HS-5 (cell line): ENCODE measurements at places on chromosomes 4 and X.

DNA sequence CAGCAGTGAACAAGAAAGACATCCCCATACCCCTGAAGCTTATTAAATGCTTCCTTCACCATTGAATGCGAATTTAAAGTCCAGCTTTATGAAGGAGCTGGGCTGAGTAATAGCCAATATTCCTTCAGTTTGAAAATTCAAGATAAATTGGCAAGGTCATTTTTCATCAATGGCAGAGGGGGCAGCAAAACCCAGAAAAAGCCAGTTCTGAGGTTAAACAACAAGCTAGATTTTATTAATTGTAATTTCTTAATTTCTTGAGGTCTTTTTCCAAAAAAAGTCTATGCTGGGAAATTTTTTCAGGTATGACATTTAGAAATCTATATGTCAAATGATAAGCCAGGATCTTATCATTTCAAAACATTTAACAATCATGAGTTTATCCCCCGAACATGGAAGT is 808.9 kb downstream of the RPA4 start:
- no peak for DNase-seq

- DNase-seq, result no peak
Observed at GRCh38 chr4:152822323-152822722, 42.6 kb downstream of the ARFIP1 start.

GRCh38 chr4:156998500-156999174 is 27.0 kb upstream of the PDGFC start:
- no peak for DNase-seq

GRCh38 chr4:124432500-124432899 is 280.0 kb downstream of the ANKRD50 start:
- DNase-seq, result peak; percentile 44

- no peak for DNase-seq
Observed at GRCh38 chr4:106507440-106507839, 138.9 kb upstream of the GIMD1 start.

GRCh38 chrX:25084446-25084845 is 68.7 kb upstream of the ARX start:
- DNase-seq, result no peak

GRCh38 chr4:184361443-184361842 is 112.9 kb downstream of the IRF2 start:
- DNase-seq, result no peak

GRCh38 chrX:96861218-96861617 is 22.5 kb upstream of the RPA4 start:
- no peak for DNase-seq

- no peak for DNase-seq
Observed at GRCh38 chr4:147299205-147299604, 181.7 kb upstream of the EDNRA start.

GRCh38 chr4:22635692-22636091 is 57.0 kb upstream of the GBA3 start:
- no peak for DNase-seq

GRCh38 chr4:100880011-100880410 is 362.2 kb upstream of the EMCN start:
- DNase-seq, result no peak

DNA sequence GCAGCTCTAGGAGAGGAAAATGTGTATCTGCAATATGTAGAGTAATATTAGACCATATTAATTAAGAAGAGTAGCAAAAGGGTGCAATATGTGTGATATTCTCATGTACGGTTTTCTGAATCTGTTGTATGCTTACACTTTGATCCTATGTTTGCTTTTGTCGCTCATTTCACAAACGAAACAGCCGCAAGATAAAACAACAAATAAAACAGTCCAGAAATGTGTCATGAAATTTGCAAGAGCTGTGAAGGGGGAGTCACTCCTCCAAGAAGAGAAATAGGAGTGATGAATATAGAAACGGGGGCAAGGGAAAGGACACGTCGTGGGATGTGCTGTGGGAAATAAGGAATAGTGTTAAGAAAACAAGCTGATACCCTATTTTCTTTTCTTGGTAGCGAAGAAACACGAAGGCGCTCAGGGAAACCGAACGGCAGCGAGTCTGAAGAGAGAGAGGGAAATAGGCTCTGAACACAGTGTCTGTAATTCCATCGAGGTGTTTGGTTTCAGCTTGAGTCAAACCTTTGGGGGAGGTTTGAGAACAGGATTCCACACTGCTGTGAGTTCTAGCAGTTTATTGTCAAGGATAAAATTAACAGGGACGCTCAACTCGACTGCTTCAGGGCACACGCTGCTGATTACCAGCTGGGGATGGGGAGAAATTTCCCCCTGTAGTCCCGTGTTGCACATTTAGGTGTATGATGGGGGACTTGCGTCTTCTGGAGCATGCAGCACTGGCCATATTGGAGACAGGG is 595.6 kb upstream of the TENM3 start:
- no peak for DNase-seq

GRCh38 chr4:37101686-37102085 is 142.9 kb upstream of the NWD2 start:
- DNase-seq, result no peak

DNA sequence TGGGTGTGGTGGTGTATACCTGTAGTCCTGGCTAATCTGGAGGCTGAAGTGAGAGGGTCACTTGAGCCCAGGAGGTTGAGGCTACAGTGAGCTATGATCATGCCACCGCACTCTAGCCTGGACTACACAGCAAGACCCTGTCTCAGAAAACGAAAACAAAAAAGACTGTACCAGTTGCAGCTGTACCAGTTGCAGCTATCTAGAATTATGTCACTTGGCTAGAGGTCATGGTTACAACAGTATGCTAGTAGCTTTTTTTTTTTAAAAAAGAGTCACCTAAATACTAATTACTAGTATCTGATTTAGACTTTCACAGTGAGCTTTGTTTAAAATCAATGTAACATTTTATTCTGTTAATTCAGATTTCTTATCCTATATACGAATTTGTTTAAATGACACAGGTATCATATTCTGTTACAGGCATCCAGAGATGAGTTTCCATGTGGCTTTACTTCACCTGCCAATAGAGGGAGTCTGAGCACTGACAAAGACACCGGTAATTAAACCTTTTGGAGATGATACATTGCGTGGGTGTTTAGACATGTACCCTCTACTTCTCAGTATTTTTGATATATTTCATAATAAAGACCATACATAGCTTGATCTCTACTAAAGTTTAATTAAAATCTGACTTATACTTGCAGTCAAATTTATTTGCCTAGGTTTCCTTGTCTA is 100.2 kb upstream of the IL13RA1 start:
- DNase-seq, result no peak

DNA sequence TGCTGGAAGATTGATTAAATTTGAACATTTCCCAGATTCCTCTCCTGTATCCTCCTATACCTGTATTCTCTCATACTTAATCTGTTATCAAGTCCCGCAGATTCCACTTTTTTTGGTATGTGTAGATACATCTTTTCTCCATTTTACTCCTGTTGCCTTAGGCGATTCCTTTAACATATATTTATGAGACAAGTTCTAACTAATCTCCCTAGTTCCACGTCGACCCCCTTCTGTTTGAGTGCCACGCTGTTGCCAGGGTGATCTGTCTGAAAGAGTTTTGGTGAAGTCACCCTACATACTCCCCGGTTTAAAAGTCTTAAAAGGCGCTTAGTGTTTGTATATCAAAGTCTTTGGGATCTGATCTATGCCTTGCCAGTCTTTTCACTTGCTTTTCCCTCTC is 2.4 kb downstream of the HNRNPH2 start:
- DNase-seq, result no peak

DNA sequence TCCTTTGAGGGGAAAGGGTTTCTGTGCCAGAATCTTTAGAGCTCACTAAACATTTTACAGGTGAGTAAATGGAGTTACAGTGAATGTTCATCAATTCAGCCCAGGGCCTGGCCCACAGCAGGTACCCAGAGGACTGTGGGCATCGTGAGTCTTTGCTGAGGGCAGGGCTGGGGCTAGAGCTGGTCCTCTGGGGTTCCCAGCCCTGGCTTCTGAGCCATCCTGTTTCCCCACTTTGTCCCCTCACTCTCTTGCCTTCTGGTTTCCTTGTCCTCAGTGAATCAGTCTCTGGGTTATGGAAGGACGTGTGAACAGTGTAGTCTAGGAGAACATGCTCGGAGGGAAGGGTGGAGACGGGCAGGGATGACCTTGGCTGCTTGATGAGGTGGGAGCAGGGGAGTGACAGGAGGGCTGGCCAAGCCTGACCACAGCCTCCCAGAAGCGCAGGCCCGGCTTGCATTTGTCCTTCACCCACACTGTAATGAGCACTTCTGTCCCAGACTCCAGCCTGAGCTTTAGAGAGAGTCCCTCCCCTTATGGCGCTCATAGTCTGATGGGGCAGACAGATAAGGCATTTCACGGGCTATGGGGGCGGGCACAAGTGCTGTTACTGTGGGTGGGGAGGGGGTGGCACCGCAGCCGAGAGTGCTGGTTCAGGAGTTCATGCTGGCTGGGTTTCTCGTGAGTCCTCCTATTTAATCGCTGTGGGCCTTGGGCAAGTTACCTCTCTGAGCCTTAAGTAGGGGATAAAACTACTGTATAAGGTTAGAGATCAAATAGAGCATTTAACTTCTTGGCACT is 17.3 kb downstream of the TBC1D14 start:
- DNase-seq, result no peak

DNA sequence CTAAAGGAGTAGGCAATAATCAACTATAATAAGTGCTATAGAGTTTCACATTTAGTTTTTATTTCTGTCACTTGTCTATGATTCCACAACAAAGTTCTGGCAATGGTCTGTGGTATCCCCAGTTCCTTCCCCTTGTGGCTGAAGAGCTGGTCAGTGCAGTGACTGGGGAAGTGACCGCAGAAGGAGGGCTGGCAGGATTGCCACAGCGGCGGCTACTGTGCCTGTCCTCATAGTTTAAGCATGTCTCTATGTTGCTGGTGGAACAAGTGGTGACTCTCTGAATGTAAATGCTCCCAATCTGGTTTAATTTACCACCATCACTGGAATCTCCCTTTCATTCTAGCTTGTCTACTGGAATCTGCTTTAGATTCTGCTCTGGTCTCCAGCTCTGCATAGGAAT is 170.6 kb upstream of the GK2 start:
- no peak for DNase-seq

DNA sequence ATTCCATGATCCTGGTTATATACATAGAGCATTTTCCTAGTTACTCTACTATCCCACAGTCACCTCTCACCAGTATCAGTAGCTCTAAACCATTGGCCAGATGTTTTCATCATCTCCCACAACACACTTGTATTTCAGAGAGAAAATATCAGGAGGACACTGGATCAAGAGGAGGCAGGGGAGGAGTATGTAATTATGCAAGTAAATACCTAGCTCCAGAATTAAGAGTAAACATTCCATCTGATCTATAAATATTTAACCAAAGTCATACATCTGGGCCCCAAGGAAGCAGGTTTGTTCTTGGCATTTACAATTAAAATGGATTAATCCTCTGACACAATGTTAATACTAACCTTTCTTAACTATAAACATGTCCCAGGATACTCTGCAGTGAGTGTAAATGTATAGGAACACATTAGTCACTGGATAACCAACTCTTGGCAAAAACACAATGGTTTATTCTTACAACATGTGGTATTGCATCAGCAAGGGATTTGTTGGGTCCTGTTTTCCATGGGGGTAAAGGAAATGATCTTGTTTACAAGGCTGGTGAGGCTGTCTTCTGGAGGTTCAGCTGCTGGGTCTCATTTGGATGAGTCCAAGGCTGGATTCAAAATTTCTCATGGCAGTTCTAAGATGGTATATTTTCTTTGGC is 170.1 kb downstream of the ATG4A start:
- DNase-seq, result peak; percentile 15

DNA sequence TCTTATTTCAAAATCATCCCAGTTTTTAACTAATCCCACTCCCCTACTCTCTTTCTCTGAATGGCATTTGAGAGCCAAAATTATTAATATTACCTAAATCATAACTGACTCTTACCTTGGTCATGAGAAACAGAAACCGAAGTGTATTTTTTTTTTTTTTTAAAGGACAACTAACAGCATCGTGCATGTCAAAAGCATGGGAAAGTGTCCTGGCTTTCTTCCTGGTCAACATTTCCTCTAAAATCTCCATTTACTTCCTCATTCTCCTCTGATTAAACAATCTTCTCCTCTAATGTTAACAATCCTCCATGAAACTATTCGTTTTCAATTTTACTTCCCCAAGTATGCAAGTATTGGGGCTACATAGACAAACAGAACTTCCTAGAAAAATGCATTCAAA is 2.1 kb upstream of the STS start:
- no peak for DNase-seq

- DNase-seq, result no peak
Observed at GRCh38 chr4:119597377-119597776, 31.2 kb downstream of the PDE5A start.

GRCh38 chr4:52991472-52991871 is 129.4 kb downstream of the RASL11B start:
- DNase-seq, result no peak

DNA sequence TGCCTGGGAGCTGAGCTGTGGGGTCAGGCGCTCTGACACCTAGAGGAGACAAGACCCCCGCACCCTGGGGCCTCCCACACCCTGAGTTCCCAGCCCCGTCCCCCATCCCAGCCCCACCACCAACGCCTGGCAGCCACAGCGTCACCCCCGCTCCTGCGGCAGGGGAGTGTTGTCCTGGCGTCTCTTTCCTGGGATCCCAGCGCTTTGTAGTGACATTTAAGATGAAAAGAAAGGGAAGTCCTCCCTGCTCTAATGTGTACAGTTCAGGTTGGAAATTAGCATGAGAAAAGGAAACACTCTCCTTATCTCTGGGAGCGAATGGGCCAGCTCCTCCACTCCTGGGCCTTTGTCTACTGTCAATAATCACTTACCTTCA is 112.1 kb downstream of the FAM53A start:
- no peak for DNase-seq

DNA sequence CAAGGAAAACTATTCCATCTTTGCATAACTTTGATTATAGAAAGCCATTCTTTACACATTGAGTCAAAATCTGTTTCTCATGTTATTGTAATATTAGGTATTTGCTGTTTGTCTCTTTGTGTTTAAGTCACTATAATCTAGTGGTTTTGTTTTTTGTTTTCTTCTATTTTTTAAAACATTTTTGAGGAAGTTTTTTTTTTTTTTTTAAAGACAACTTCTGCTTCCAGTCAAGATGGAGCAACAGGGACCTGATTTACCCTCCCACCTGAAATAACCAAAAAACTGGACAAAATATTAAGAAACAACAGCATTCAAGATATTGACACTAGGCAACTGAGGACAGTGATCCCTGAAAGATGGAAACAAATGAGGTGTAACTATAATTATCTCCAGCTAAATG is 18.4 kb upstream of the NSUN7 start:
- DNase-seq, result no peak

GRCh38 chr4:88115587-88115986 is 42.9 kb downstream of the ABCG2 start:
- no peak for DNase-seq

- no peak for DNase-seq
Observed at GRCh38 chrX:137569470-137569891, 3.6 kb downstream of the ZIC3 start.

GRCh38 chrX:111779582-111779981 is 96.4 kb upstream of the TRPC5OS start:
- no peak for DNase-seq
